ENCODE measurements at places on chromosomes 2 and 18.

- no peak for DNase-seq
Measured at GRCh38 chr2:72497763-72498162, 328.1 kb downstream of the EXOC6B start.

- DNase-seq, result no peak
Measured at GRCh38 chr2:238120463-238121298, 17.8 kb upstream of the KLHL30 start.

DNA sequence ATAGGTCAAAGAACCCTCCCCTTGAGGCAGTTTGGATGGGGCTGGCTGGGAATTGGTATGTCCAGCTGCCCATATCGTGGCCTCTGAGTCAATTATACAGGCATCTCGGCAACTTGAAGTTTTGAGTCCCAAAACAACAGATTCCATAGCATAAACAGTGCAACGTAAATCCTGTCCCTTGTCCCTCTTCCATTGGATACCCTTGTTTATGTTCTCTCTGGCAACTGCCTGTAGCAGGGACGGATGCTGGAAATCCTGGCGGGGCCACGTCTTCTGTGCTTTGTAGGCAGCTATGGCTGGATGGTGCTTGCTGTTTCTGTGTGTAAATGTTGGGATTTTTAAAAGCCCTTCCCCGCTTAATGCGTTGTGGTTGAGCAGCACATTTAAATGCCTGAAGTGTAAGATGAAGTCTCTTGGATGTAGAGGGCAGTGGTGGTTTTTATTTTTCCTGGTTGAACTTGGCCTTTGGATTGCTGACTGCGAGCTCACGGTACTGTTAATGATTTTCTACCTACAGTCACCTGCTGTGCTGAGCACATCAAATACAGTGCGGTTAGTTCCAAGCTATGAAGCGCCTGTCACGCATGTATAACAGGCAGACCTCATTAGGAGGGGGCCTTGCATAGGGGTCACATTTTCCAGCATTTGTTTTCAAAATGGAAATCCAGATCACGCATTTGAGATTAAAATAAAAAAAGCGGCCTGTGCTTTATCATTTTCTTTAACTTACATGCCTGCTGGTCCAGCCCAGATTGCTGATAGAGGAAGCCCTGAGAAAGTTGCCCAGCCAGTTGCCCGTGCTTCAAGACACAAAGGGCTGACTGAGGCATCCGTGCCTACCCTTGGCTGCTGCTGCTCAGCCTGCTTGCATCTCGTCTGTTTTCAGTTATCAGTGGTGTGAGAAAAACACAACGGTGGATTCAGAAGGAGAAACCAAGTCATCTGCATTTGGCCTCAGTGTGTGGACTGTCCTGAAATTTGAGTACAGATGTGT, 84.7 kb downstream of the NEDD4L start:
- no peak for DNase-seq

GRCh38 chr2:42036413-42036812, 11.4 kb upstream of the PKDCC start:
- DNase-seq, result no peak

DNA sequence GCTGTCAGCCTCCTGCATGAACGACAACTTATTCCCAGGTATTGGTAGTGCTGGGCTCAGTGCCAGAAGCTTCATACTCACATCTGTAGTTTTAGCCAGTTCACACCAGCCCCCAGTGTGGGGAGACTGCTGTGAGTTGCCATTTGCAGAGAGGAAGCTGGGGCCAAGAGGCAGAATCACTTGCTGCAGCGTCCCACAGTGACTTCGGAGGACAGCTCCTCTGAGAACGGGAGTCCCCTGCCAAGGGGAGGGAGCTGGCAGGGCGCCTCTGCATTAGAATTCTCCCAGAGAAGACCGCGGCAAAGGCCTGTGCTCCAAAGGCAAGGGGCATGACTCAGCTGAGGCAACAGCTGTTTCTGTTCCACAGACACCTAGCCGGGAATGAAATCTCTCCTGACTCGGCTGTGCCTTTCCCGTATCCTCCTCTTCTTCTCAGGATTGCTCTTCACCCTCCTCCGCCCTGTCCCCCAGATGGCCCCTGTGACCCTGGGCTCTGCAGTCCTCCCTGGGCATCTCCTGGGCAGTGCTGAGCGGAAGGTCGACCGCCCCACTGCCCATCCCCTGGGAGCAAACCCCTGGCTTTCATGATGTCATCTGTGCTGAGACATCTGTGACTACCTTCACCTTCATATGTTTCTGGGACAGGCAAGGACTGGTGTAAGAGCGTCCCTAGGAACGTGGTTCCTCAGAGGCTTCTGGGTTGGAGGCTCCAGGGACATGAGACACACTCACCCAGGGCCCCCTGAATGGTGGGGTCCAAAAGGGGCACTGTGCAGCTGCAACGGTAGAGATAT, 18.0 kb downstream of the MAL start:
- peak; percentile 54 for DNase-seq

- DNase-seq, result no peak
Measured at GRCh38 chr2:230335864-230336506, 9.0 kb downstream of the SP140L start.

GRCh38 chr2:65652066-65652465, 219.7 kb upstream of the SPRED2 start:
- no peak for DNase-seq

- no peak for DNase-seq
Measured at GRCh38 chr2:190685333-190685732, 36.5 kb downstream of the NAB1 start.

All from COR-L47 (cell line).